Forelimb muscle (tissue), 1 donor: ENCODE measurements at places on chromosomes 6 and 20.

- no peak for DNase-seq
Observed at GRCh38 chr6:83511266-83511665, 1.1 kb upstream of the PRSS35 start.

DNA sequence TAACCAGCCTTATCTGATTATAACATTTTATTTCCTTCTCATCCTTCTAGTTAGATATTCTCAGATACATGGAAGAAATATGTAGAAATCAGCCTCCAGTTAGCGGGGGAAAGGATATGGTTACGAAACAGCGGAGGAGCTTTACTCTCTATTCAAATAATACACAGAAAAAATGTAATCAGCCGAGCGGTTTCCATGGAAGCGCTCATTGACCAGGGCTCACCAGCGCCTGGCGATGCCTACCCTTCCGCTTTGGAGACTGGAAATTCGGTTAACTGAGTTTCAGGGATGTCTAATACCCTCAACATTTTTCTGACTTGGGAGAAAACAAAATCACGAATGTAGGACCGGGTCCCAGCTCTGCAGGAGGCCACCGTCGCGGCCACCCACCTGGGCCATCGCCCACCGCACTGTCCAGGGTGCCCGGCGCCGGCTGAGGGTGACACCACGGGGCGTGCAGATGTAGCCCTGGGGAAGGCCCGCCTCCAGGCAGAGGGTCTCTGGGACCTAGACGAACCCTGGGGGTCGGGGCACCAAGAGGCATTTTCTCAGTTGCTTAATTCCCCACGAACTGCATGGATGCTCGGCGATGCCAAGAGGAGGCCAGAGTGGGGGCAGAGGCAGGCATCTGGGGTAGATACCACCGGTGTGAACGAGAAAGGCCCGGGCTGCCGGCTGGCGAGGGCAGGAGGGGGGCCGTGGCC, 1.7 kb downstream of the PRR18 start:
- DNase-seq: no peak

- DNase-seq: no peak
Observed at GRCh38 chr6:118220429-118221128, 313.5 kb downstream of the SLC35F1 start.

DNA sequence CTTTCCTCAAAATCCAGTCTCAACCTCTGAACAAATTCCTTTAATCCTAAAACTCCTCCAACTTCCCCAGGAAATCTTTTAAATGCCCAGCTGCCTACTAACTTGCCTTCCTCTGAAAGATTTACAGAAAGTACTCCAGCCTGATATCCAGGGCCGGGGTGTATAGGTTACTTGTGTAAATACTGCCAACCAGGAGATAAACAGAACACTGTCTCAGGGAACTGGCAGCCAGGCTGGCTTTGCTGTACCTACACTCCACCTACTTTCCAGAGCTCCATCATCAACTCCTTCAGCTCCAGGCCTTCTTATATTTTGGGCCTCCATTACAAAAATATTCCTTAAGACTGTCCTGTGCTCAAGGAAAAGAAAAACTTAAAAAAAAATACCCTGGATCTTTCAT, 85.9 kb downstream of the CEP162 start:
- no peak for DNase-seq

DNA sequence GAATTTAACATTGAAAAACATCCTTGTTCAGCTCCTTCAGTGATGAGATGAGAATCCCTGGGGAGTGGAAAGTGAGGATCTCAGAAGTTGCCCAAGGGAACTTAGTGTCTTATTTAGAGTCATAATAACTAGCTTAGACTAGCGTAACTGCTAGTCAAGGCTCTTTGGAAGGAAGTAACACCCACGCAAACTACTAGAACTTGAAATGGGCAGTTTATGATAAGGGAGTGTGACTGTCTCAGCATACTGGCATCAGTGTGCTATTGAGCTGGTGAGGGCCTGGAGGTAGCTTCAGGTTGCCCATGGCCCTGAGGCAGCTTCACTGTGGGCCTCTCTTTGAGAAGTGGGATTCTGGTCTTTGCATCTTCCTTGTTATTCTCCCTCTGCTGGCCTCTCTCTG, 40.1 kb downstream of the SLX4IP start:
- DNase-seq: no peak
